ENCODE measurements at places on chromosomes 3 and 15.

DNA sequence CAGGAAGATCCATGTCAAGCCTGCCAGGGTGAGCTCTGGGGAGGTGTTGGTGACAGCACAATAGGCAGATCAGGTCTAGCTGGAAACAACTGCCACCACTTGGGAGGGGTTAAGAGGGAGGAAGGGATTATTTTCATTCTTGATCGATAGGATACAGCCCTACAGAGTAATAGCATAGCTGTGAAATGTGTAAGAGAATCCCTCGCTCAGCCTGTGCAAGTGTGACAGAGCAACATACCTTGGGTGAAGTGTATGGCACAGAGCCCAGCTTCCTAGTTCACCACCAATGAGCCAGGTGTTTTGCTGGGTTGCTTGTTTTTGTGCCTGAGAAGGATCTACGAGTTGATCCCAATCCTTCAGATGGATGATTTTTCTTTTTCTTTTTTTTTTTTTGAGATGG lies 9.2 kb upstream of the DCUN1D1 start:
- DNase-seq = no peak

GRCh38 chr15:74399511-74400312 lies 32.3 kb upstream of the CYP11A1 start:
- no peak for DNase-seq

DNA sequence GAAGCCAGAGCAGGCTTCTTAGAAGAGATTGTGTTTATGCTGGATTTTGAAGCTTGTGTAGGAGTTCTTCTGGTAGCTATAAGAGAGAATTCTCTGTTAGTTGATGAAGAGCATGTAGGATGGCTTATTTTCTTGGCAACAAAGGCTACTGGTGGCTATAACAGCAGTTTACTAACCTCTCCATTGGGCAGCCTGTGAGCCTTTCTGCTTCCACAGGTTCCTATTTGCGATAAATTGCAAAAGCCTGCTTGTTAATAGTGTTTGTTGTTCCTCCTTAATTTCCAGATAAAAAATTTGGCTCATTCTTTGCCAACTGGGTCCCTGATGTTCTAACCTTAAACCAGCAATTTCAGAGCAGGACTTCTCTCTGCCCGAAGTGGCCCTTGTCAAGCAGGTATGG lies 290.6 kb upstream of the TRIM42 start:
- no peak for DNase-seq

DNA sequence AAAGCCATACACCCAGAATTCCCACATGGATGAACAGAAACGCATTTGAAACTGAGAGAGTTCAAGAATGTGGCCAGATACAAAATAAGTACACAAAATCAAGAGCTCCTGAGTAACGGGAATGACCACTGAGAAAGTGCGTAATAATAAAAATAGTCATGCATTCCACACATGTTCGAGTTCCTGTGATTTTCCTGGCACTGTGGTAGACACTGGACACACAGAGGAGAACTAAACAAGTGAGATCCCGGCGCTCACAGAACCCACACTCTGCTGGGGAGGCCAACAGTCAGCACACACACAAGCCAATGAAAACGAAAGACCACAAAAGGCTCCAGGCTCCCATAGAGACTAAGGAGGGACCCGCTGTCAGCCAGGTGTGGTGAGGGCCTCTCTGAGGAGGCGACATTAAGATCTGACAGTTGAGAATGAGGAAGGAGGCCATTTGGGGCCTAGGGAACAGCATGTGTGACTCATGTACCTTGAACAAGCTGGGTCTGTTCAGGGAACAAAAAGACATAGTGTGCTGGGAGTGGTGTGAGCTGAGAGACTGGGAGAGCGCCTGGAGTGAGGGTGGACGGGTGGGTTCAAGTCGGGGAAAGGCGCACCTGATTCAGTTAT lies 5.1 kb downstream of the FAM107A start:
- no peak for DNase-seq

DNA sequence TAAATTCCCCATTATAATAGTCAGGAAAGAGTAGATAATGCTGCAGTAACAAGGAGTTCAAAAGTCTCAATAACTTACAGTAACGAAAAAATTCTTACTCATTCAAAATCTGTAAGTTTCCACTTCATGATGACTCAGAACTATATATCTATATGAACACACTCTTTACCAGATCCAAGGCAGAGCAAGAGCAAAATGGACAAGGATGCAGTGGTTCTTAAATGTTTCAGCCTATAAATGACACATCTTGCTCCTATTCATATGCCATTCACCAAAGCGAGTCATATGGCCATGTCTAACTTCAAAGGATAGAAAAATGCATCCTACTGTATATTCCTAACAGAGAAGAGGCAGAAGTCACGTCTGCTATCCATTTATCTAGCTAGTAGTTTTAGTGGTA lies 787.7 kb downstream of the NAALADL2 start:
- DNase-seq = no peak

DNA sequence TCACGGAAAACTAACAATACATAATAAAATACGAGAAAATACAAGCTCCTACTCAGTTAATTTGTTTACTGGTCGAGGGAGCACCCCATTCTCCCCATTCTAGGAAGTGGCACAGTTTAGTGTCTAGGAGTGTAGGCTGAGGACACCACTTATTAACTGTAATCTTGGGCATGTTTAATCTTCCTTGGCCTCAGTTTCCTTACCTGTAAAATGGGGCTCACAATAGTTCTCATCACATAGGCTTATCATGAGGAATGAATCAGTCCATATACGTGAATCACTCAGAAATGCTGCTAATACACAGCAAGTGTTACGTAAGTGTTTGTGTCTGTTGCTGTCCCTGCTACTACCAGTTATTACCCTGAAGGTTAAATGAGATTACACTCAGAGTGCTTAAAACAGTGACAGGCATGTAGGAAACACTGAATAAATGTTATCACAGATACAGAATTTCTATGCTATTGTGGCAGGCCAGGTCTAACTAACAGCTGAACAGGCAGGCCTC lies 210.2 kb downstream of the OSBPL10 start:
- DNase-seq = no peak

DNA sequence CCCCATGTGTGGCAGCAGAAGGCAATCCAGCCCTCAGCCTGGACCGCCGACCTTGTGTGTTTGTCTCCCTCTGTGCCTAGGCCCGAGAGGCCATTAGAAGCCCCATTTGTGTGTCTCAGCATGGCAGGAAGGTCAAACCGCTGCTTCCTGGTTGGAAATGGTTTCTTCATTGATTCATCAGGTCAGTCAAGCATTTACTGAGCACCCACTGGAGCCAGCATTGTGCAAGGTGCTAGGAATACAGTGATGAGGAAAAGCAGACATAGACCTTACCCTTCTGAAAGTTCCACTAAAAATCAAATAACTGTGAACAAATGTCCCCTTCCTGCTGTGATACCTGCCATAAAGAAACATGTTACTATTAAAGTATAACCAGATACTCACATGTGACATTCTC lies 265.9 kb upstream of the CTDSPL start:
- no peak for DNase-seq

DNA sequence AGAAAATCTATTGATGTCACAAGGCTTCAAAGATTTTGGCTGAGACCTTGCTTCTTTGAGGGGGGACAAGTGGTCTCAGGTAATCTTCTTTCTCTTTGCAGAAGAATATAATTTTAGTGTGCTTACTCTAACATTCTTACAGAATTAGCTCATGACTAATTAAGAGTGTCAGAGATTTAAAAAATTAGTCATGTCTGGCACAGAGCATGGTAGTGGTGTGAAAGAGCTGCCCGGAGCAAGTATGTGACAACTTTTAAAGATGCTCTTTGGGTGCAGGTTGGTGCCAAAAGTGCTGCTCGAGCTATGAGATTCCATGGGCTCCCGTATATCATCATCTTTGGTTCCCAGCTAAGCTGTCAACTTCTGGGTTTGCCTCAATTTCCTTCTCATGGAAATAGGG lies 31.1 kb downstream of the CYP19A1 start:
- no peak for DNase-seq

DNA sequence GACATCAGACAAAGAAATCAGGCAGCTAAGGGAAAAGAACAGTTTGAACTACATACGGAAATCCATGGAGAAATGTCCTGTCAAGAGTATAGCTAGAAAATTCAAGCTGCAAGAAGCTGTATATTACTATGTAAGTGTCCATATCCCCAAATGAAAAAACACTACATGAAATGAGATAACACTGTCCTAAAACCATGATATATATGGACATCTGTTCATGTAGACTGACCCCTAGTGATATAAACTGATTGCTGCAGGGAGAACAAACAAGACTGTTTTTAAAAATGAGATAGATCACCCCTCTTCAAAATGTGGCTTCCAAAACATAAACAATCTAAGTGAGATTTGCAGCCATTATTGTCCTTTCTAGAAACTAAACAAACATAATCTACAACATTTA lies 985.6 kb downstream of the EPHA3 start:
- DNase-seq = peak; percentile 3

- DNase-seq = no peak
These were observed 46.0 kb downstream of the SLC7A14 start for GRCh38 chr3:170539897-170540296.

GRCh38 chr15:41692049-41692448 lies 31.8 kb downstream of the MGA start:
- no peak for DNase-seq

DNA sequence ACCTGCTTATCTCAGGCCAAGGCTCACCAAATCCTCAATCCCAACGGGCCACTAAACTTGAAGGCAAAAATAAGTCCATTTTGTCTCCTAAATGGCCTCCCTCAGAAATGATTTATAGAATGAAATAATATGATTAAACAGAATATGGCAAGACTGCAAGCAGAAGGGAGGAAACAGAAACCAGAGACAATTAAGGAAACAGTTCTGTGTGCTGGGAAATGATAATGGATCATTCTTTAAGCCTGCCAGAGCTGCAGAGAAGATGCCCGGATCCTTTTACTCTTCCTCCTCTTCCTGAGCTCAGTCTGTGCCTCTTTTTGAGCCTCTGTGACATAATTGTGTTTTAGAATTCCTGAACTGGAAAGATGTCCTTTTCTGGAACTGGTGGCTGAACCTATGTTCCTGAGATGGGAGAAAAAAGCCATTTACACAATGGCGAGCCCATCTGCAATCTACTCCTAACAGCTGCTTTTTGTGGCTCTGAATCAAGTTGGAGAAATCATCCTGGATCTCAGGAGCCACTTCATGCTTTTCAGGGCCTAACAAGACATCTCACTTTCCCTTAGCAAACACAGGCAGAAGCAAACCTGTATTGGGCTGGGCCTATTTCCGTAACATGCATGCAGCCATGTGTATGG lies 2.8 kb upstream of the ABHD2 start:
- DNase-seq = peak; percentile 73

DNA sequence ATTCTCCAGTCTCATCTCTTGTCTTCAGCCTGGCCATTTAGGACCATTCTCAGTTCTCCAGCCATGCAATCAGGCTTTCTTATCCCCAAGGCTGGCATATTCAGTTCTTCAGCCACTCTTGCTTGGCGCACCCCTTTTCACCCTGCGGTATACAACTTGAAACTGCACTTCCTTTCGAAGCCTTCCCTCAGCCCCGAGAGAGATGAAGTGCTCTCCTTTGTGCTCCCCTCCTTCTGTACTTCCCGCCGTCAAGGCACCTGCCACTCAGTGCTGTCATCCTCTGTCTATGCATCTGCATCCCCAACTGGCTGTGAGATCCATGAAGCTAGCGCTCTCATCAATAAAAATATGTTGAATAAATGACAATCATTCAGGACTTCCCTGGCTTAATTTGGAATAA lies 45.7 kb downstream of the MORC1 start:
- no peak for DNase-seq

DNA sequence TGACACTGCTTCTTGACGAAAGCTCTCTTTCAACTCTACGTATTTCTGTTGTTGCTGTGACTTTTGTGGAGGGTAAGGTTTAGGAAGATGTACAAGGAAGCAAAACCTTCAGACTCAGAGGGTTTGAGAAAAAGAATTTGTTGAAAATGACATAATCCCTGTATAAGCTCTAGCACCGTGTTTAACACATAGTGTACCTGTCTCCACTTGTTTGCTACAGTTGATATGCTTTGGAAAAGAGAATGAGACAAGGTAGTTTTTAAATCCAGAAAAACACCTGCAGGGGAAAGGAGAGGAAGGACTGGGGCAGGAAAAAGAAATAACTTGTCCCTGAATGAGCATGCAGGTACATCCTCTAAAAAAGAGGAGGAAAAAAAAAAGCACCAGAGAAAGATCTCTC lies 29.6 kb upstream of the CP start:
- no peak for DNase-seq

DNA sequence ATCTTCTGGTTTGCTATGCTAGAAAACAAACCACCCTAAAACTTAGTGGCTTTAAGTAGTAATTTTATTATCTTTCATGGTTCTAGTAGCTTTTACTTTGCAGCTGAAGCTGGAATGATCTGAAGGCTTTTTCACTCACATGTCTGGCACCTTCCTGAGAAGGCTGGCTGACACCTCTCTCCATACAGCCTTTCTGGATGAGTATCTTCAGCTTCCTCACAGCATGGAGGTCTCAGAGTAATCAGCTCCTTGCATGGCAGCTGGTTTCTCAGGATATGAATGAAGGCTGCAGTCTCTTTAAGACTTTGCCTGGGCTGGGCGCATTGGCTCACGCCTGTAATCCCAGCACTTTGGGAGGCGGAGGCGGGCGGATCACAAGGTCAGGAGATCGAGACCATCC lies 50.0 kb downstream of the TNIK start:
- DNase-seq = no peak

DNA sequence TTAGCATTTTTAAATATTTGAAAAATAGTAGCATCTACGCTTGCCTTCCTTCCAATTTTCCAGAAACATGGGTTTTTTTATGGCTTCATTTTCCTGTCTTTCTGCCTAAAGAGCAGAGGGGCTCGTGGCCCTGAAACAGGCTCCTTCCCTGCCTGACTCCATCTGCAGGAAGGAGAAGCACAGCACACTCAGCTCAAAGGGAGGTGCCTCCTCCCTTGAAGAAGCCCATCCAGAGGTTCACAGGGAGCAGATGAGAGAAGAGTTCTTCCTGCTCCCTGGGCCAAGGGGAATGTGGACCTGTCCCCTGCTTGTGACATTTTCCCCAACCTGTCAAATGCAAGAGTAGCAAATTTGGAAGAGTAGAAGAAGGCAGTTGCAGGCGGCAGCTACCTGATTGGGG lies 55.8 kb downstream of the BBX start:
- no peak for DNase-seq

GRCh38 chr3:71444028-71444860 lies 139.3 kb downstream of the FOXP1 start:
- DNase-seq = peak; percentile 89

DNA sequence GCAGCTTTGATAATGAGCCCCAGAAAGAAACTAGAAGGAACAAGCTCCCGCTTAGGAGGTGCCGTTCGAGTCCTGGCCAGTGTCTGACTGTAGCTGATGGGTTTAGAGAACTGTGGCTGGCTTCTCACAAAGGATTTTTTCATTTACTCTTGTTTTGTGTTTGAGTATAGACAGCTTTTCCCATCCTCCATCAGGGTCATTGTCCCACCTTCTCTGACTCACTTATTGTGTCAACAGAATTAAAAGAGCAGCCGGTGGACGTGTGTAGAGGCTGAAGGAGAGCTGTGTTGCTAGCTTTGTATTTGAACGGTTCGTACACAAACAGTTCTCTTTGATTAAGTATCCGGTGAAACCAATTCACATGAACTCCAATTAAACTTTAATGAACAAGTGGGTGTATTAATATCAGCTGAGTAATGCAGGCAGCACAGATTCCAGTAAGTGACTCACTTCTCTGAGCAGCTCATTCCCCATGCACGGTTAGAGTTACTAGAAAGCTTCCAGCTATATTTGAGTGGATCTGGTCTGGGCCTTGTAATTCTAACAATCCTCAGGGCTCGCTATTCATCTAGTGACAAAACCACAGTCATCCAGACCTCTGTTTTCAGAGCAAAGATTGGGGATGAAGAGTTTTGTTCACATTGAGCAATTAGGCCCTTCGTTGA lies 141.0 kb downstream of the LPP start:
- DNase-seq = no peak

GRCh38 chr15:23648920-23649515 lies 1.4 kb upstream of the MAGEL2 start:
- no peak for DNase-seq

- DNase-seq = no peak
These were observed 34.8 kb upstream of the DCP1A start for GRCh38 chr3:53382106-53382505.
